ENCODE measurements at places on chromosomes 6 and 20.

DNA sequence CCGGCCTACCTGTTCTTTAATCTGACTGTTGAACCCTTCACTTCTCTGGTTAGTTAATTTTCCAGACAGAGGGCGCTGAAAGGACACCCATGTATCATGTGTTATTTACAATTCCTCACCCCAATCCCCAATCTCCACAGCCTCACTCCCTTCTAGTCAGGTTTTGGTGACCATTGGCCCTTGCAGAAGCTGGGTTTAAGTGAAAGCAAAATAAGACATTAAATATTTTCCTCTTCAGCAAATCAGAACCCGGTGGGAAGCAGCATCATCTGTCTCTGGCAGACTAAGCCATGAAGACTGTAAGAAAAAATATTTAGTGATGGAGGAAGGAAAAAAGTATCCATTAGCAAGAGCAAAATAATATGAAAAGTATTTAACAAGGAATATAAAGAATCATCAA is 9.4 kb upstream of the HLA-DQA1 start:
- peak; percentile 59 for DNase-seq

DNA sequence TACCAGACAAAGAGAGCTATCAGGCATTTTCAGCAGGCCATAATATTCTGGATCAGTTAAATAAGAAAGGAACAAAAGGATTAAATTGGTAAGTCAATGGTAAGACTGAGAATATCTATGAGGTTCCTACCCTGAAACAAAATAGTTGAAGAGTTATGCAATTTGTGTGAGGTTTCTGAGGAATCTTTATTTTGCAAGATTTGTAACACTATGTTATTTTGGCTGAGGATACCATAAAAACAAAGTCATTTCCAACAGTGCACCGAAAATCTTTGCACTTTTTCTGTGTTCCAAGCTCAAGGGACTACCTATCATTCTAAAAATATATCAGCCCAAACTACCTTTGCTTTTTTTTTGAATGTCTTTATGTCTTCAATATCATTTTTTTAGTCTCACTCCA is 383.3 kb upstream of the CITED2 start:
- no peak for DNase-seq

DNA sequence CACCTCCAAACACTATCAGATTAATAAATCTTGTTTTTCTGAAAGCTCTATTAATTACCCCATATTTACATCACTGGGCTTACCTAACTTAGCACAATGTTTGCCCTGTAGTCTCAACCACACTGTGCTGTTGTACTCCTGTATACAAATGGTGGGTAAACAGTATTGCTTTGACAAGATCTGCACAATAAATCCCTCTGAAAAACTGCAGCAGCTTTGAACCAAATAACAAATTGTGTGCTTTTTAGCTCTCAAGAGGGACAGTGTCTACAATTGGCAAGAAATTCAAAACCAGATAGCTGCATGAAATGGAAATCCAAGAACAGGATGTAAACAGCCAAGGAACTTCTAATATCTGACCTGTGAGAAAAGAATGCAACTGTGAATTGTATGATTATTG is 10.4 kb downstream of the KIF6 start:
- no peak for DNase-seq

GRCh38 chr6:109428889-109429477 is 11.4 kb downstream of the PPIL6 start:
- no peak for DNase-seq

- no peak for DNase-seq
Observed at GRCh38 chr6:84135291-84135690, 92.2 kb downstream of the CEP162 start.

DNA sequence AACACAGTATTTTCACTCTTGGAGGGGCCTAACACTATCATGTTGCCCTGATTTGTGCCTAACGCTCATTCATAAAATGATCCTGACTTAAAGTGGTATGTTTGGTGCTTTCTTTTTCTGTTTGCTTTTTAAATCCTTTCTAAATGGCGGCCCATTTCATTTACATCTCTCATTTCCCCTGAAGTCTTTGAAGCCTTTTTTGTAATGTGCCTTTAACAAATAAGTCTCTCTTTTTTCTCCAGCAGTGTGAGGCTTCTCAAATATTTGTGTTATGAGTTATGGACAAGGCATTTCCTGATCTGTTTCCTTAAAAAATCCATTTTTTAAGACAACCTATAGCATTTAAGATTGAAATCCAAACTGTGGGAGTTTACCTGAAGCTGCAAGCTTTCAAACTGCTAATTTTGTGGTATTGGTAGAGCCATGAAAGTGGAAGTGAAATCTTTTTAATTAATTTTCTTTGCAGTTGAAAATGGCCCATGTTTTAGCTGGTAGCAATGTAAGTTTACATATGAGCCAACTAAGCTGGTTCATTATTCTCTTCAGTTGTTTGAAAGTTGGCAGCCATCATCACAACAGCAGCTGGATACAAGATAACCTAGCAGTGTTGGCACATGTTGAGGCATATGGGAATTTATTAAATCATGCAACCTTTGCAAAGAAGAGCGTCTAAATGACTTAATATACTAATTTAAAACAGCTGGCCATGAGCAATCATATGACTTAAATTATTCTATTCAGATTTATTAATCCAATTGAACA is 469.7 kb downstream of the CDKAL1 start:
- no peak for DNase-seq

GRCh38 chr20:42441864-42442331 is 747.8 kb downstream of the PTPRT start:
- no peak for DNase-seq

Measured in activated CD4-positive, alpha-beta T cell treated with anti-CD3 and anti-CD28 coated beads, Interleukin-2, amount 50 U/mL, for 16 hours (primary cell).